T-helper 1 cell (primary cell): ENCODE measurements at places on chromosomes 2 and 18.

- no peak for DNase-seq
Observed at GRCh38 chr2:140286377-140286776, 1506.2 kb upstream of the NXPH2 start.

- no peak for DNase-seq
Observed at GRCh38 chr2:152580714-152581113, 136.5 kb downstream of the PRPF40A start.

GRCh38 chr2:70894765-70895164 is 40.9 kb upstream of the ATP6V1B1 start:
- DNase-seq, result no peak

DNA sequence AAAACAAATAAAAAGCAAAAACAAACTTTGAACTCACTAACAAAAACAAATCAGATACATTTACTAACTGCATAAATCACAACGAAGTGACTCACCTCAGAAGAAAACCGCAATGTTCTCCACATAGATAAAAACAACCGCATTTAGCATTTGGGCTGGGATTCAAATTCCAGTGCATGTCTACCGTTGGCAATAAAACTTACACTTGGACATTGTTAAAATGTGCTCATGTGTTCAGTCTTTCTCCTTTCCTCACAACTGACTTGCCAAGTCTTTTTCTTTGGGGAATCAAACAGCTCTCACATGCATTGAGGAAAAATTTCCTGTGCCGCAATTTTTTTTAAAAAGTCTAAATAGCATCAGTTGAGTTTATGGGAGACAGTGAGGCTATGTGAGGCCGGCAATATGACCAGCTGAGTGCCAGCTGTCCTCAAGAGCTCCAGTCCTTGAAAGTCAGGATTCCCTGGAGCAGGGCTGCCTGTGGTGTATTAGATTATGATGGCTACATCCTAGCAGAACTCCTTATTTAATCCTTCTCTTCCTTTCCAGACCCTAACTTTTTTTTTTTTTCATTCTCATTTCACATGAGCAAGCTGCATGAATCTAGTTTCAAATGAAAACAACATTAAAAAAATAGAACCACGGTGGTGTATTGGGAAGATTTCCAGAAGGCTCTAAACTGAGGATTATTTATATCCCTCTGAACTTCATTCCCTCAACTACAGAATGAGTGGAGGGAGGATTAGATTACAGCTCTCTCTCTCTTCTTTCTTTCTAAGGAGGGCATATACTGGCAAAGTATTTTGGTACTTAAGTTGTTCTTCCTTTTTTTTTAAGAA is 70.2 kb upstream of the MEIS1 start:
- DNase-seq, result no peak

DNA sequence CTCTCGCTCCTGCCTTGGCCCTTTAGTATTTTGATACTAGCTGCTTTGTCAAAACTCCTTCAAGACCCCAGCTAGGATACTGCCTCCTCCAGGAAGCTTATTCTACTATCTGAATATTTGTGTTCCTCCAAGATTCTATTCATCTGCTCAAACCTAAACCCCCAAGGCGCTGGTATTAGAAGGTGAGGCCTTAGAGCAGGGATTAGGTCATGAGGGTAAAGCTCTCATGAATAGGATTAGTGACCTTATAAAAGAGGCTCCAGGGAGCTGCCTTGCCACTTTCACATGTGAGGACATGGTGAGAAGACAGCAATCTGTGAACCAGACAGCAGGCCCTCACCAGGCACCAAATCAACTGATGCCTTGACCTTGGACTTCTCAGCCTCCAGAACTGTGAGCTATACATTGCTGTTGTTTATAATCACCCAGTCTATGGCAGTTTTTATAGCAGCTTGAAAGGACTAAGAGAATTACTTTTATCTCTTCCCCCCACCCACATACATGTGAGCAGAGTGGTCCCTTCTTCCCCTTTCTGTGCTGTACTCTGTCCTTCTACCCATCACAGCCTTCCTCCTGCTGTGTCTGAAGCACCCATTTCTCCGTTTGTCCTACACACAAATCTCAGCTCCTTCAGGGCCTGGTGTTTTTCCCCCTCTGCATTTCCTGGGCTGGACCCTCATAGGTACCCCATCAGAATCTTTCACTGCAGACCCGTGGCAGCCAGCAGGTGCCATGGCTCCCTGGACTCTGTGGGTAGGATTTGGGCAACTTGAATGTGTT is 54.5 kb downstream of the HS1BP3 start:
- DNase-seq, result no peak

DNA sequence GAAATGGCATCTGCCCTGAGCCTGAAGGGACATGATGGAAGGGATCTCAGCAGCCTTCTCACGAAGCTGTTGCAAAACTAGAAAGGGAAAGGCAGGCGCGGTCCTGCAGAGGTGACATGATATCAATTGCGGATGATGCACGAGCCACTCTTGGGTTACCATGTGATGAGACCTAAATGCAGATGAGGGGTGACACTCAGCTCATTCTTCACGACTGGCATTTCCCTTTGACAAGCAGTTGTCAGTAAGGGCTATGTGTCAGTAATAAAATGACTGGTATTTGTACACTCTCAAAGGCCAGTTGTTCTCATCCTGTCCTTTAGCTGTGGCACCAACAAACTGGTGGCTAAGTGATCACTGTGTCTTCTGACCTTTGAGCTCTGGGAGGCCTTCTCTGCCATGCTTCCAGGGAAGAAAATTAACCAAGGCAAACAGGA is 273.6 kb downstream of the ETAA1 start:
- DNase-seq, result no peak

DNA sequence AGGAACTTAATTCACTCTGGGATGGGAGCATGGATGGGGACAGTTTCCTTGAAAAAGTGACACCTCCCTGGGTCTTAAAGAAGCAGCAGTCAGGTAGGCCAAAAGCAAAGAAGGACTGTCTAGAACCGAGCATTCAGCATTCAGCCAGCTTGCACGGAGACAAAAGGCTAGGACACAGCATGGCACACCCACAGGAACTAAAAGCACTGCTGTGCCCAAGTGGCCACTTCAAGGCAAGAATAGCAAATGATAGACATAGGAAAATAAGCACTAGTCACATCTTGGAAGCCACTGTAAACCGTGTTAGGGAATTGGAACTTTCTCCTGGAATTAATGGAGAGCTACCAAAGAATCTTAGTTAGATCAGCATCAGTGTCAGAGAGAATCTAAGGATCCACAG is 47.0 kb downstream of the LRP2 start:
- no peak for DNase-seq

GRCh38 chr18:47838396-47838795 is 92.1 kb downstream of the SMAD2 start:
- no peak for DNase-seq

- DNase-seq, result no peak
Observed at GRCh38 chr2:64447317-64448040, 6.5 kb upstream of the LGALSL start.

DNA sequence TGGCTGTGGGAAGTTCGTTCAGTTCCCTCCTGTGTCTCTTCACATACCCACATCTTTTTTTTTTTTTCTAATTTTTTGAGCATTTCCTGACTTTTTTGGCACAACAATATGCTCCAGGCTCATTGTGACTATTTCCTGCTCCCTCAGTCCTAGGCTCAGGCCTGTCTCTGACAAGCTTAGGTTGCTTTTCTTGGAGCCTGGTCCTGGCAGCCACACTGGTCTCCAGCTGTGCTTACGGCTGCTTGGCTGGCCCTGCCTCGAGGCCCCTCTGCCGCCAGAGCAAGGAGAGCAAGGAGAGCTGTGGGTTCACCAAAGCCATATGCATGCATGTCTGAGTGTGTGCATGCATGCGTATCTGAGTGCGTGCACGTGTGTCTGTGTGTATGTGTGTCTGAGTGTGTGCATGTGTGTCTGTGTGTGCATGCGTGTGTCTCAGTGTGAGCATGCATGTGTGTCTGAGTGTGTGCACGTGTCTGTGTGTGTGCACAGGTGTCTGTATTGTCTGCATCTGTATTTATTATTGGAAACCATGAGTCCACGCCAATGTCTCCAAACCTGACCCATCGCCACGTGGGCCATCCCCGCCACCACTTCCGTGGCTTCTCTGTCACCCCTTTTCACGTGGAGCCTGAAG is 766.1 kb upstream of the SALL3 start:
- no peak for DNase-seq

GRCh38 chr18:63272638-63273037 is 46.9 kb downstream of the BCL2 start:
- DNase-seq, result no peak

DNA sequence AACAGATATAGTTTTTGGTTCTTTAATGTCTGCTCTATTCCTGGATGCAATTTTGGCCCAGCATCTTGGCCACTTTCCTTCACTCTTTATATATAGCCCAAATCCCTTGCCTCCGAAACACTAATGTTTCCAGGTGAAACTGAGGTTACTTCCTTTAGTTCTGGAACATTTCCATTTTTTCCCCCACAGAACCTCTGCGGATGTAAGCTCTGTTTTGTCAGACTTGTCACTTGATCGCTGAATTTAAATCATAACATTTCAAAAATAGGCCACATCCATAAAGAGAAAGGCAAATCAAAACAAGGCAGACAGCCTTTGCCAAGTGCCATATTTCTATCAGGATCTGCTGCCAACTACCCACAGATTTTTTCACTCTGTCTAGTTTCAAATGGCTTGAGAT is 115.1 kb downstream of the ANKRD44 start:
- no peak for DNase-seq

GRCh38 chr2:57885742-57886141 is 160.9 kb upstream of the VRK2 start:
- no peak for DNase-seq

DNA sequence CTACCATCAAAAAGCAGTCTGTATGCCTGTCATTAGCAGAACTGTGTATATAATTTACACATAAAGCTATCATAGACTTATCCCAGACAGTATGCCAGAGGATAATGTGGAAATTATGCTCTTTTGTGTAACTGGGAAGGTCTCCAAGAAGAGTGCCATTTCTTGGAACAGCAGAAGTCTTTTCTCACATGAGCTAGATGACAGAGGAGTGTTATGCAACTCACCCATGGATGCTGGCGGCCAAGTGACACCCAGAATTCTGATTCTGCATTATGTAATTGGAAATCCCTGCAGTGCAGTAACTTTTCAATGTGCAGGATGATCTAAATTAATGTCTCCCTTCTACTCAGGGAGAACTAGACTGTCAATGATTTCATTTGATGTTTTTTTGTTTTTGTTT is 160.0 kb downstream of the UBE2E3 start:
- DNase-seq, result no peak

GRCh38 chr2:200943527-200944105 is 19.8 kb downstream of the ORC2 start:
- no peak for DNase-seq

DNA sequence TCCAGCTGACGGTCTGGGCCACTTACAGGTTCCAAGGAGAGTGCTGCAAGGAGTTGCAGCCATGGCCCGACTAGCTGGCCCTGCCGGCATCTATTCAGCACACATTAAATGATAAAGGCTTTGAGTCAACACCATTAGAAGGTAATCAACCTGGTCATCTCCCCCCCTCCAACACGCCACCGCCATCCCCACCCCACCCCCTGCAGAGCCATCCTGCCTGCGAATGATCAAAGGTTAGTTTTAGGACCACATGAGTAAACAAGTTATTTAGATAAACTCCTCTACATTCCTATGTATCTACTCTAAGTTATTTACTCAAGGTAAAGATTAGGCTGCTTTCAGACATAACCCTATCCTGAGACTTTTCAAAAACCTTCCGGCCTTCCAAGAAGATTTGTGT is 349.3 kb upstream of the SLC39A10 start:
- no peak for DNase-seq

DNA sequence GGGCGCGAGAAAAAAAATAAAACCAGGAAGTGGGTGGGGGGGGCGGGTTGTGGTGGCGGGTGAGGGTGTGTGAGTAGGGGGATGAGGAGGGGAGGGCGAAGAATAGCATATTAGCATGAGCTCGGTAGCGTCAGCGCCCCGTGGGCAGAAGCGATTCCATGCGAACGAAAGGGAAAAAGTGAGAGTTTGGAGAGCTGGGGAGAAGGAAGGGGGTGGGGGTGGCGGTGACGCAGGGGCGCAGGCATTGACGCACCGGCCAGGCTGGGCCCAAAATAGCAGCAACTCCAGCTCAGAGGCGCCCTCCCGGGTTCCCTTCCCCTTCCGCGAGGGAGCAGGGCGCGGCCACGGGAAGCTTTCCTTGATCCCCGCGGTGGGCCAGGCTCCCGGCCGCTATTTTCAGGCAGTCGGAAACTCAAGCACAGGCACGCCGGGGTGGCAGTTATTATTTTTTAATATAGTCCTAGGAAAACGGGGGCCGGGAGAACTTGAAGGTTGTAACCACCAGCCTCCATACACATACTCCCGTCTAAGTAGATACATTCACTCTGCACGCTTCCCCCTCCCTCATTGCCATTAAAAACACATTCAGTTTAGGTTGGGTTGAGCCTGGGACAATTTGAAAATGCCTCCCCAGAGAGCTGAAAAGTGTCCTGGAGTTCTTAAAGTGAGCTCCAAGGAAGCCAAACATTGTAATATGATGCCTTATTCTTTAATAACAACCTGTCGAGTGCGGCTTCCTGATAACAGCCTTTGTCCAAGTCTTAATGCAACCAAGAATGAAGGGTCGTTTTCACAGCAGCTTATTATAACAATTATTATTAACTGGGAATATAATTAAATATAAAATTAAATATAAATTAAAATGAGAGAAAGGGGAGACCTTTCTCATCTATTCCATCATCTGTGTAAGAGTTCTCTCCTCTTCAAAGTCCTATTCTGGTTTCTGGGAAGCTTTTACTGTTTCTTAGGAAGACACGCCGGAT is 2.3 kb upstream of the NR4A2 start:
- DNase-seq, result peak; percentile 86
